ENCODE measurements at places on chromosomes 2 and 18.

- DNase-seq = no peak
Observed at GRCh38 chr18:79547413-79548076, 132.1 kb upstream of the CTDP1 start.

DNA sequence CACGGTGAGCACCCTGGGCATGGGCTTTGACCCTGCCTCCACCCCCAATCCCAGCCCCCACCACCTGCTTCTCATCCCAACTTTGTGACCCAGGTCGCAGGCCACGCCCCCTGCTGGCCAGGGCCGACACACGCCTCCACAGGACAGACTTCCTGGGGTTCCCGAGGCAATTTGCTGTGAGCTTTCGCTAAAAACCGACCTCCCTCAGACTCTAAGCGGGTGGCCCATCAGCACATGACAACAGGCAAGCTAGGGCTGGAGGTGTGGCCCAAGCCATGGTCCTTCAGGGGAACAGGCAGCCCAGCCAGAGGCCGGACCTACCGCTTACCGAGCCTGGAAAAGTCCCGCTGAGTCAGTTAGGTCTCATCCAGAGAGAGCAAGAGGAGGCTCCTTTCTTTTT, 31.9 kb downstream of the C1QL2 start:
- DNase-seq = peak; percentile 14

GRCh38 chr2:118589721-118590120, 257.7 kb downstream of the EN1 start:
- no peak for DNase-seq

DNA sequence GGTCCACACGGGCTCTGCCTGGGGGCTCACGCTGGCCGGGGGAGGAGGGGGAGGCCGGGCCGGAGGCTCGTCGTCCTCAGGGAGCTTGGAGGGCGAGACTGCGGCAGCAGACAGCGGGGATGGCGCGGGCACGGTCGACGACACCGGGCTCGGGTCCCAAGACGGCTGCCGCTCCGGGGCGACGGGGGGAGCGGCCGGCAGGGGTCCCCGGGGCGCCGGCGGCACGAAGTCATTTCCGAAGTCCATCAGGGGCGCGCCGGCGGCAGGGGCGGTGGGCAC, 491 bp downstream of the RTN4 start:
- DNase-seq = no peak

GRCh38 chr2:95231723-95232122, 24.4 kb downstream of the ZNF892 start:
- DNase-seq = no peak

DNA sequence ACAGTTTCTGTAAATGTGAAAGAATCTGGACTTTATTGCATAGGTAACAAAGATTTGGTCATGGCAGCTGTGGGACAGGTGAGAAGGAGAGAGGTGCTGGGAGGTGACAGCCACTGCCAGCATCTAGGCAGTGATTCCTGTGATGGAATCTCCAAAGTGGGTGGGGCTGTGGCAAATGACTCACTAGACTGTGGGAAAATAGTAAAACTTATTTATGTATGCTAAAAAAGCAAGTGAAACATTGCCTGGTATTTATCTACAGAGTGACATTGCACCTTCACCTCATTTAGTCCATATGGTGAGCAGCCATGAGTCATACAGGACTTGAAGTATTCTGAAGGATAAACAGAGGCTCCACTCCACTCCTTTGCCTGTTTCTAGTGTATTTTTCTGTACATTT, 145.3 kb upstream of the MEX3C start:
- DNase-seq = no peak

DNA sequence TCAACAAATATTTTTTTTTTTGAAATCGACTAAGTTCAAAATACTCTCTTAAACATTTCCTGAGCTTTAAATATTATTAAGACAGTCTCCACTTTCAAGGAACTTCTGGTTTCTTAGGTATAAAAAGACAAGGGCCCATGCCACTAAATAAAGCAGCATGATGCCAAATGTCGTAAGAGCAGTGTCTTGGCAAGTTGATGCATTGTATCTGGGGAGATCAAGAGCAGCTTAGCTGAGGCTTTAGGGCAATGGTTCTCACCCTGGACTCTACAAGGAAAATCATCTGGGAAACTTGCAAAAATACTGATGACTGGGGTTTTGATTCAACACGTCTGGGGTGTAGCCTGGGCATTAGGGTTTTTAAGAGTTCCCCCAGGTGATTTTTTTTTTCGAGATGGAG, 41.3 kb downstream of the COL4A3 start:
- DNase-seq = no peak

DNA sequence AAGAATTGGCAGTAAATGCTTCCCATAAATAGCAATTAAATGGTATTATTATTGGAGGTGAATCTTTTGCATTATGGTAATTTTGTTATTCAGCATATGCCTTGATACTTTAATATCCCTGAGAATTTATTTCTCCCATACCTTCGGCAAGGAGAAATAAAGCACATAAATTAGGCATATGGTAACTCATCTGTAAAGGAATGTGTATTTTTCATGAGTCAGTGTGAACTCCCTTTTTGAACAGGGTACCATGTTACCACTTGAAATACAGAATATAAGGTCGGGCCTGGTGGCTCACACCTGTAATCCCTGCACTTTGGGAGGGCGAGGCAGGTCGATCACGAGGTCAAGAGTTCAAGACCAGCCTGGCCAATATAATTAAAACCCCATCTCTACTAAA, 18.4 kb downstream of the METTL21A start:
- DNase-seq = no peak

DNA sequence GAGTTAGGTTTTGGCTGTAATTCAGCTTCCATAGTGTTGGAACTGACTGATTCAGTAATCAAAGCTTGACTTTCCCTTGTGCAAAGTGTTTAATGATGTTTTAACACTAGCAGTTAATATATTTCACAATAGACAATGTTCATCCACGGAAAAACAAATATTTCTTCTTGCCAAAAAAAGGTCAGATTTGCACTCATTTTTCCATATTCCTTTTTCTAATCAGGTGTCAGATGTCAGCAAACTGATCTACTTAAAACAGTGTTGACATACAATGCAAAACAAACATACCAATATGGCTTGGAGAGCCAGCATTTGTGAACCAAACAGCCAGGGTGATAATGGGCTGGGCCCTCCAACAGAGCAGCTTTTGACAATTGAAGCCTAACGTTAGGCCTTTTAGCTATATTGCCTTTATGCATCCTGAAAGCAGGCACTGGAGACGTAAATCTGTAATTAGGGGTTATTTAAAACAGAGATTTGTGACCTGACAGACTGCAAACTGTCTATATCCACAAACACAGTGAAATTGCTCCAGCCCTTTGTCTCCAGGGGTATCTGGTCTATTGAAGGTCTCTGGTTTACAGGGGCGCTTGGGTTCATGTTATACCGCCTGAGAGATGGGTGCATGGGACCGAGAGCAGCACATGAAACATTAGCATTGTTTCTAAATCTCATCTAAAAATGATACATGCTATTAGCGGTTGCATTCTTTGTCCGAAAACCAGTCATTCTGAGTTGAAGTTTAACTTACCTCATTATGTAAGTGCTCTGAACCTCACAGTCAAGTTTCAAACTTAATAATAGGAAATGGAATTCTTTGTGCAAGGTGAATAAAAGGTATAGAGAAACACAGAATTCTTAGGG, 7.1 kb upstream of the CDCA7 start:
- DNase-seq = no peak

GRCh38 chr2:158546412-158547144, 89.8 kb downstream of the PKP4 start:
- no peak for DNase-seq

GRCh38 chr2:19887510-19887909, 14.3 kb downstream of the TTC32 start:
- no peak for DNase-seq

DNA sequence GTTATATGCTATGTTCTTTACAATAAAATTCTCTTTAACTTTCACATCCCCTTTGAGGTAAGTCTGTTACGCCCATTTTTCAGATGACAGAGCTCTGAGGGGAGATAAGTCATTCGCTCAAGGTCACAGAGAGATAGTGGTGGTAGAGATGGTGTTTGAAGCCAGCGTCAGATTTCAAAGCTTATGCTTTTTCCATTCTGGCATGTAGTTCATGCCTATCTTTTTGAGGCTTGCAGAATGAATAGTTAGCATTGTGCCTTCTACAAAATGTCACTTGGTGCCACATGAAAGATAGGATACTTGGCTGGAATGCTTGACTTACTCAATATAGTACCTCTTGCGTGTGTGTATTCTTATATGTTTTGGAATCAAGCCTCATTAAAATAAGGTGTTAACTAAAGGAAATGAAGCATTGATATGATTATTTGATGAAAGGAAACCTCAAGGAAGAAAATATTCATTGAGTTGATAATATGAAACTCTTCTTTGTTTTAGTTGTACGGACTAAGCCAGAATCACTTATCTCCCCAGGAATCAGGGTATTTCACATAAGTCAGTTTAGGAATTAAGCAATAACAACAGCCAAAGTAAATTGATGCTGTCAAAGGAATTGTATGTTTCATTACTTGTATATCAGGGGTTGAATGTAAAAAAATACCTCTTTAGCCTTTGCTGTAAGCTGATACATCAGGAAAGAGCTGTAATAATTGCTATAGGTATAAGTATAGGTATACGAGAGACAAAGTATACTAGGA, 15.5 kb downstream of the SPATS2L start:
- DNase-seq = no peak

DNA sequence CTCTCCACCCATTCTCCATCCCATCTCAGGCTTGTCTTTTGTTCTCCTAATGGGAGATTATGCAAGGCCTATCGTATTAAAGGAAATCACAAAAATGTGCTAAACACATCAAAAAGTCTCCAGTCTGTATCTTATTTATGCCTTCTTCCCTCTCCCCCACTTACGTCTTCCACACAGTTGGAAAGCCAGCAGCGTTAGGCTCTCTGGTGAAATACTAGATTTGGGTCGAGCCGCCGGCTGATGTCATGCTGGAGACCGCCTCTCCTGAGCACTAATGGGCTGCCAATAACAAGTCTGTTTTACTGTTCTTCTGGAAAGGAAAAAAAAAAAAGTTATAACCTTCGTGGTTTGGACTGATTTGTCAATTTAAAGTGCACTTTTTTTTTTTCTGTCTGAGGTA, 182.7 kb upstream of the SIX2 start:
- DNase-seq = no peak

- DNase-seq = no peak
Observed at GRCh38 chr2:101775636-101776035, 78.1 kb downstream of the MAP4K4 start.

- no peak for DNase-seq
Observed at GRCh38 chr18:51074605-51075004, 44.6 kb downstream of the SMAD4 start.

DNA sequence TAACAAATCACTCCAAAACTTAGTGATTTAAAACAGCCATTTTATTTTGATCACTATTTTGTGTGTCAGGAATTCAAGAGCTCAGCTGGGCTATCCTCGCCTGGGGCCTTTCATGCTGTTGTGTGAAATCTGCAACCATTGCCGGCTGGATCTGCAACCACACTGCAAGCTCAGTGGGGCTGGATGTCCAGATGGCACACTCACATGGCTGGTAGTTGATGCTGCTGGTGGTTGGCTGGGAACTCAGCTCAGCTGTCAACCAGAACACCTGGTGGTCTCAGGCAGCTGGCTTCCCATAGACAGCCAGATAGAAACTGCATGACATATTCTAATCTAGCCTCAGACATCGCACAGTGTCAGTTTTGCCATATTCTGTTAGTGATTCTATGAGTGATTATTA, 30.6 kb upstream of the AP1S3 start:
- no peak for DNase-seq

DNA sequence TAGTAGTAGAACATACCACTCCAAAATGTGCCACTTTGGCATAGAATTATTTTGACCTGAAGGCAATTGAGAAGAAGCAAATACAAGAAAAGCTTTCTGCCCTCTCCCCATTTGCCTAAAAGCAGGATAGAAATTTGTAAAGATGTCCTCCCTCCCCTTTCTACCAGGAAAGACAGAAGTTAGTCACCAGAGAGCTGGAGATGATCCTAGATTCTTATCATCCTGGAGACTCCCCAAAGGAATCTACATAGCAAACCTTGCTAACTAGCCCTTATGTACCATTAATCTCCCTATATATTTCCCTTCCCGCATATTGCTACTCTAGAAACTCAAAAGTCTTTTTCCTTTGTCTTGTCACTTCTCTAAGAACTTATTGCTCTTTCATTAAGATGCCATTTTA, 12.6 kb upstream of the TMEM37 start:
- no peak for DNase-seq

- no peak for DNase-seq
Observed at GRCh38 chr18:52452427-52452826, 112.4 kb downstream of the DCC start.

DNA sequence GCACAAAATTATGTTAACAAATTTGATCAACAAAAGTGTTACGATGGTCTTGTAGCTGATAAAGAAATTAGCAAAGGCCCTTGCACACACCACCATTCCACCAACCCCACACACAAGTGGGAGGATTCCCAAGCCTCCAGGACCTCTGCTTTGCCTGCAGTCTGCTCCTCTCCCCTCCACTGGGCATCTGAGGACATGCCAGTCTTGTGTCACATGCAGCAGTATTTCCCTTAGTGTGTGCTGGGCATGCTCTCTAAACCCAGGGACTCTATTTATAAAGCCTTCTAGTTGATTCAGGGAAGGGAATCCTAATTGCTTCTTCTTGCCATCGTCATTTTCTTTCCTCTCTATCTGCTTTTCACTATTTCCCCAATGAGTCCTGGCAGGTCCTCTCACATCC, 53.3 kb downstream of the KCTD18 start:
- DNase-seq = no peak

GRCh38 chr2:238741277-238741676, 106.6 kb upstream of the TWIST2 start:
- DNase-seq = no peak

- no peak for DNase-seq
Observed at GRCh38 chr18:6357668-6358067, 57.0 kb downstream of the L3MBTL4 start.

- no peak for DNase-seq
Observed at GRCh38 chr2:98463551-98463971, 18.9 kb downstream of the INPP4A start.

GRCh38 chr2:233966388-233966787, 49.2 kb downstream of the TRPM8 start:
- no peak for DNase-seq

- no peak for DNase-seq
Observed at GRCh38 chr2:196899976-196900375, 26.5 kb downstream of the PGAP1 start.

DNA sequence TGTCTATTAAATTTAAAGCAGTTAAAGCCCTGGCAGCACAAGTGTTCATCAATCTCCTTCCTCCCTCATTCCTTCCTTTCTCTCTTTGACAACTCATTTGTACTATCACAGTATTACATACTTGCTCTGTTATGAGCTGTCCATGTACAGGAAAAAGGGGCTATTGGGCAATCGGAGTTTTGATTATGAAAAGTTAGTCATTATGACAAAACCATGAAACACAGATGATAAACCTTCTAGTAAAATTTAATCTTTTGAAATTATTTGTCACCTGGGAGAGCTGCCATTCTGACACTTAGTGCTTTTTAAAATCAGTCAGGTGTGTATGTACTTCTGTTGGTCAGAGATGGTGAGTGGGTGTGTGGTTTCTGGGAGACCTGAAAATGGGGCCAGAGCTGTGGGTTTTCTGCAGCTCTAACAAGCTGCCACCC, 39.4 kb downstream of the MAP4K4 start:
- no peak for DNase-seq

Data from CD4-positive, alpha-beta T cell treated with Interleukin-17A for 1 hour (primary cell).